ENCODE measurements at places on chromosomes 13 and 19.

GRCh38 chr19:57648331-57649003 lies 15.5 kb downstream of the ZNF211 start:
- no peak for DNase-seq

GRCh38 chr13:32840113-32840512 lies 176.1 kb upstream of the KL start:
- DNase-seq = no peak

DNA sequence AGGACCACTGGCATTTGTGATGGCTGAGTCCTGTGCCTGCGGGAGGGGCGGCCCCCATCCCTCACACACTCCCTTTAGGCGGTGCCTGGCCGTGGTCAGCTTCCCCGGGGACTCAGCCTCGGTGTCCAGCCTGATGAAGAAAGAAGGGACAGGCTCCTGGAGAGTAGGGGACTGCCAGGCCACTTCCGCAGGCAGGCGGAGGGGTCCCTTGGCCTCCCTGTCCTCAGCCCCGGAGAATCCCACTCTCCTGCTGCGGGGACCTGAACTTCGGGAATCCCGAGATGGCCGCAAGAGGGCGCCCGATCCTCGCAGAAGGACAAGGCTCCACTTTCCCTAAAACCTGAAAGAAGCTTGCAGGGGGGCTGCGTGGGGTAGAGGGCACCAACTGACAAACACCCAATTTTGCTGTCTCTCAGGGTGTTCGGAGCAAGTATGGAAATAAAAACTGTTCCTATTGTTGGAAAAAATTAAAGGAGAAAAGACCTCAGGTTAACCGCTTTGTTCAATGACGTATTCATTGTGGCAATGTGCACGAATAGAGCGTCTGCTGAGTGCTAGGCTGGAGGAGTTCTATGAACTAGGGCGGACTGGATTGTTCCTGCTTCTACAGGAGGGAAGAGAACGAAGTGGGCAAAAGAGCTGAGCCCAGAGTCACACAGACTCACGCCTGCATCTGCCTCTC lies 297.3 kb downstream of the ZNF536 start:
- DNase-seq = no peak

- DNase-seq = no peak
Observed at GRCh38 chr19:46412650-46413261, 608 bp downstream of the CCDC8 start.

- no peak for DNase-seq
Observed at GRCh38 chr19:7520131-7521051, 2.0 kb upstream of the MCOLN1 start.

DNA sequence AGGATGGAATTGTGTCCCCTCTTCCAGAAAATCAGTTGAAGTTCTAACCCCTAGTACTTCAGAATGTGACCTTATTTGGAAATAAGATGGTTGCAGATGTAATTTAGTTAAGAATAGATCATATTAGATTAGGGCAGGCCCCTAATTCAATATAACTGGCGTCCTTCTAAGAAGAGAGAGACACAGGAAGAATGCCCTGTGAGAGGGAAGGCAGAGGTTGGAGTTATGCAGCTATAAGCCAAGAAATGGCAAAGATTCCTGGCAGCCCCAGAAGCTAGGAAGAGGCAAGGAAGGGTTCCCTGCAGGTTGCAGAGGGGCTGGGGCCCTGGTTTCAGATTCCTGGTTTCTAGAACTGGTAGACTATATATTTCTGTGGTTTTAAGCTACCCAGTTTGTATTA lies 30.0 kb downstream of the HS6ST3 start:
- no peak for DNase-seq

- no peak for DNase-seq
Observed at GRCh38 chr13:51311957-51312520, 27.5 kb upstream of the SERPINE3 start.

Data from keratinocyte (primary cell).